ENCODE measurements at places on chromosomes 5 and 9.

- DNase-seq = no peak
Measured at GRCh38 chr9:36320466-36320865, 62.2 kb upstream of the GNE start.

DNA sequence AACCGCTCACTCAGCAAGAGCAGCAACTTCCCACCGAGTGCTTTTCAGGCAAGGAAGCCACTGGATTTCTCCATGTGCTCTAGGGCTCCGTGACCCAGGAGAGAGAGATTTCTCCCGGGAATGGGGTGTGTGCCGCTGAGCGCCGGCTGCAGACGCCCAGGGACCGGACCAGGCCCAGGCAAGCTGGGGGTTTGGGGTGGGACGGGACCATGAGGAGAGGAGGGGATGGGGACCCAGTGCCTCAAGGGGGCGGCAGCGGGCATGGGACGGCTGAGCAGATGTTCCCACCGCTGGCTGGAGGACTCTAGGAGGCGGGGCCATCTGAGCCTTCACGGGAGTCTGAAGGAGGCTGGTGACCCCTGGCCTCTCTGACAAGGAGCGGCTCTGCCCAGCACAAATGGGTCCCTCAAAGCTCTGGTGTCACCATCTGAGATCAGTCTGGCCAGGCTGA lies 8.5 kb downstream of the LCN9 start:
- DNase-seq = no peak

- DNase-seq = no peak
Measured at GRCh38 chr5:37900692-37901091, 60.9 kb upstream of the GDNF start.

- no peak for DNase-seq
Measured at GRCh38 chr5:154039458-154039829, 677 bp downstream of the MFAP3 start.

- no peak for DNase-seq
Measured at GRCh38 chr5:72651779-72652178, 144.6 kb upstream of the ZNF366 start.

GRCh38 chr9:6215562-6215961 lies at the start of gene IL33:
Gene IL33, plus strand, starts transcription at chr9:6215807. Its CDS starts 25,888 bp downstream, at chr9:6241695.
- no peak for DNase-seq

DNA sequence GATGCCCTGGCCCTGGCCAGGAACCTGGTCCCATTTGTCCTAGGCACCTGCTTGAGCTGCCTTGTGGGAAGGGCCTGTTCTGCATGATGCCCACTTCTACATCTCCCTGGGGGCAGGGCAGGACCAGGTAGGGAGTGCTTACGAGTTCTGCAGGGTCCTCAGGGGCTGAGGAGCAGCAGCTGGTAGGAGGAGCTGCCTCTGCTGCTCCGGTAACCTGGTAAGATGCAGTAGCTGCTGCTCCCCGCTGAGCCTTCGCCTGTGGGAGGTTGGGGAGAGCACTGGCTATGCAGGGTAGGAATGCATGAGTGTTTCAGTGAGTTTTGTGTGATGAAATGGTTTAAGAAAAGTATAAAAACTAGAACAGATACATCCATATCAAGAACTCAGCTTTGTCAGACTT lies 13.6 kb downstream of the LRRC8A start:
- DNase-seq = no peak

DNA sequence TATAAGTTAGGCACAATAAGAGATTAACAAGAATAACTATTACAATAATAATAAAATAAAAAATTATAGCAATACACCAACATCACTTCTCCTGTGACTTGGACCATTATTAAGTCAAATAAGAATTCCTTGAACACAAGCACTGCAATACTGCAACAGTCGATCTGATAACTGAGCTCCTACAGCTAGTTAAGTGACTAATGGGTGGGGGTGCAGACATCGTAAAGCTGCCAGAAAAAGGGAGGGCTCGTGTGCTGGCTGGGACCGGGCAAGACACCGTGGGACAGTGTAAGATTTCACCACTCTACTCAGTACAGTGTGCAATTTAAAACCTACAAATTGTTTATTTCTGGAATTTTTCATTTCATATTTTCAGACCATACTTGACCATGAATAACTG lies 78.8 kb downstream of the SNX24 start:
- DNase-seq = no peak

DNA sequence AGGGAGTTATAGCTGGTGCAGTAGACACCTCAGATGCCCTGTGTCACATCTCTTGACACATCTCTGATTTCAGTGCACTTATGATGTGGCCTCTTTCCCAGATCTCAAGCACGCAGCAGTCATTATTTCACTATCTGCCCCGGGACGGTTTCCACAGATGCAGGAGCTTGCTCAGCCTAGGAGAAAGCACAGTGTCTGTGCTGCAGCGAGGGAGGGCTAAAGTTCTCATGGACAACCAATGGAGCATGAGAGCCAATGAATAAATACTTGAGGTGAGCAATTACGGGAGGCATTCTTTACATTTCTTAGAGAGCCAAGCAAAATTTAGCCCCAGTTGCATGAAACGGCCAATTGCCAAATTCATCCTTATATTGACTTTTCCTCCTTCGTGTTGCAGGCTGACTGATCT lies 7.4 kb upstream of the MOB3B start:
- no peak for DNase-seq

DNA sequence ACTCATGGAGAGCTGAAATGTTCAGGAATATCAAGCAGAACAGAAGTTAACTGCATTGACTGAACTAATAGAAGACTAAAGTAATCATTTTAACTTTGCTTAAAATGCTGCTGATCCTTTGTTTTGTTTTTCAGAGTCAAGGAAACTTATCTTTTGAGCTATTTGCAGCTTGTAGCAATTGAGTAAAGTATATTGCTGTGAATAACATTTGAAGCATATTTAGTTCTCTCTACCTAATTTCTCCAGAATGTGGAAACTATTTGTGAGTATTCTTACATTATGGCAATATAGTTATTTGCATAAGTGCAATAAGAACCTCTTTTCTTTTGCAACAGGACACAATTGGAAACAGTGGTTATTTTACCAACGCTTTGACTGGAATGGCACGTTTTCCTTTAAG lies 5.3 kb upstream of the SOX30 start:
- no peak for DNase-seq

- no peak for DNase-seq
Measured at GRCh38 chr5:140295414-140295813, 7.5 kb downstream of the PFDN1 start.

DNA sequence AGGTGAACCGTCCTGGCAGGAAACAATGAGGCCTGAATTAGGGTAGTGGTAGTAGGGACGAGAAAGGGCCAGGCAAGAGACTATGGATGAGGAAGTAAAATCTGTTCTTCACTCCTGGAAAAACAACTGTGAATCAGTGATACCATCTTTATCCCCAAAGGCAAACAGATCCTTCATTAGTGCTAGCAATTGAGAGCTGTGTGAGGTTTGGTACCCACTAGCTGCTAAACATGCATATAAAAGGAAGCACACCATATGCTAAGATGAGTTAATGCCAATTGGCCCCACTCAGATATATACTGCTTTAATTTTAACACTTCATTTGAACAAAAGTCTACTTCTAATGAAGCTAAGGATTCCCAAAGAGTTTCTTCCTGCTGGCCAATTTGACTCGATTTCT lies 244.8 kb upstream of the NR4A3 start:
- no peak for DNase-seq

DNA sequence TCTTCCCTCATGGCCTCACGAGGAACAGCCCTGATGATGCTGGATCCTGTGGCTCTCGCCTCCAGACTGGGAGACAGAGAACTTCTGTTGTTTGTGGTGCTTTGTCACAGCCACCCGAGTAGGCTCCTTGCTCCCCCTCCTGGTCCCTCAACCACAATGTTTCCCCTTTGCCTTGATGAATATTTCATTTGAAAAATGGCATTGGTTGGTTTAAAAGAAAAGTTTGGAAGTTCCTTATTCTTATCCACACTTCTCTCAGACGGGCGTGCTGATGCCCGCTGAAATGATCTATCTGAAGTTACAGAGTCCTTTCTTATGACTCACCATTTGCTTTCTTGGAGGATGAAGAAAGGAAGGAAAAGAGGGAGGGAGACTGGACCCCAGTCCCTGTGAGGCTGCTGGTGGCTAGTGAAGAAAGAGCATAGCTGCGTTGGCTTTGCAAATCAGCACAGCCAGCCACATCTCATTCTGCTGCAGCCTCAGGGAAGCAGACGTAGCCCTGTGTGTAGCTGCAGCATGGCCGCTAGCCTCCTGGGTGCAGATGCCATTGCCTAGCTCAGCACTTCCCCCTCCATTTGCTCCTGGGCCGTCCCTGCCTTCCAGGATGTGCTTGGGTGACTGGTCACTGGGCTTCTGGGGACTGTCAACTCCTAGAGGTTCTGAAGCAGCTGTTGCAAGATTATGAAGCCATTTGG lies 185.9 kb downstream of the ERCC6L2 start:
- DNase-seq = peak; percentile 39

GRCh38 chr5:850511-851006 lies at the start of gene ZDHHC11:
Gene ZDHHC11, minus strand, starts transcription at chr5:850986. Its CDS starts 384 bp downstream, at chr5:850602.
- no peak for DNase-seq

GRCh38 chr5:171762021-171762608 lies 23.5 kb upstream of the SMIM23 start:
- no peak for DNase-seq

- no peak for DNase-seq
Measured at GRCh38 chr5:74672215-74672877, 12.7 kb upstream of the HEXB start.

DNA sequence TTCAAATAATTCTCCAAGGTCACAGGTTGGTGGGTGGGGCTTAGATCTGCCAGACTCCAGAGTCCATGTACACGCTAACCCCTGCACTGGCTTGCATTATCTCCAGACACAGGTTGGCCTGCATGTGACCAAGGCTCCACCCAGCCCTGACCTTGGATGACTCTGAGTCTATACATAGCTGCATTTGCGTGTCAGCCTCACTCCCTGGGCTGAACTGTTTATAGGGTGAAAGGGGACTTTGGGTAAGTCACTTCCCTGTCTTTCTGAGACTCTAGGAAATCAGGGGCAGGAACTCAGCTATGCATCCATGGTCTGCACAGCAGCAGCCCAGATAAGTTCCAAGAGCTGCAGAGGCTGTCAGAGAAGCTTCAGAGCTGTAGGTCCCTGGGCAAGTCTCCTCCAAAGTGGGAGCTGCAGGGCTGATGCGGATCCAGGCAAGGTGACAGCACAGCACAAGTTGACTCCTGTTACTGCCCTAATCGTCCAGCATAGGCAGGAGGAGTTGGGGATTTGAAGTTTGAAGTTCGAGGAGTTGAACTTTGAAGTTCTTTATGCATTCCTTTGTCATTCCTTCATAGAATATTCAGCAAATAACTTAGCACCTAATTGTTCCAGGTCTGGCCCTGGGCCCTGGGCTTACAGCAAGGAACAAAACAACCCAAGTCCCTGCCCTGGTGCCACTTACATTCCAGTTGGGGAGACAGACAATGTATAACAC lies 53.4 kb downstream of the SLC22A5 start:
- no peak for DNase-seq

DNA sequence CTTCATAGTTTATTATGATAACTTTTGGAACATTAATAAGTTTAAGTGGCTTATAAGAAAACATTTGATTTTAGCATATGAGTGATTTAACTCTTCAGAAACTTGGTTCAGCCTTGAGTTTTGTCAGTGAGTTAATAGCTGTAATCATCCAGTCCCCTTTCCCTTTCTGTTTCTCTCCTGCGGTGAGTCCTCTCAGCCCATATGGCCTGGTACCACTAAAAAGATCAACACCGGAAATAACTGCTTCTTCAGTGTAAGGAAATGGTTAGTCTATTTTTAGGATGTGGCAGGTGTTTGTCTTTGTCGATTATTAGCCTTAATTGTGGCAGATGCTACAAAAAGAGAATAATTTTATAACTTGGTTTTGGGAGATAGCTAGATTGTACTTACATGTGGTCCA lies 120.2 kb upstream of the GRHPR start:
- no peak for DNase-seq

GRCh38 chr5:167332309-167332708 lies 959.1 kb upstream of the WWC1 start:
- DNase-seq = no peak

- DNase-seq = no peak
Measured at GRCh38 chr5:43609752-43610151, 6.8 kb downstream of the NNT start.

GRCh38 chr5:32814620-32815019 lies 103.5 kb downstream of the NPR3 start:
- DNase-seq = no peak

DNA sequence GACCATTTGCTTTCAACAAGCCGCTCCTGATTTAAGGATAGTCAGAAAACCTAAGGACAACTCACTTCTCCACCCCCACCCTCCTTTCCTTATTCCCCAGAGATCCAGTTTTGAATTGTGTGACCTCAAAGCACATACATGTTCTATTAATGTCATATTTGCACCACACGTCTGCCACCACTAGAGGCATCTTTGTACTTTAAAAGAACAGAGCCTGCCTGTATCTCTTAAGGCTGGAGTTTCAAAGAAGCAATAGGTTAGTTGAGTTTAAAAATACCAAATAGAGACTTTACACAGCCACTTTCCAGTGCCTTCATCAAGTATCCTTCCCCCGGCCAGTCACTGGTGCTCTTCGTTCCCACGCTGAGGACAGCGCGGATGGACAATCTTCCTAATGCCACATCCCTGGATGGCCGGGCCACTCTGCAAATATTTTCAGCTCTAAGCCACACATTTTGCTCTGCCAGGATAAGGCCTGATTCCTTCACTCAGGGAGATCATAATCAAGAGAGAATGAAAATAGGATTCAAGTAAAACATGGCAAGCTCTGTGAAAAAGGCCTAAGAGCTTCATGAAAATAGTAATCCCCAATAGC lies 146.3 kb downstream of the SNCAIP start:
- no peak for DNase-seq

DNA sequence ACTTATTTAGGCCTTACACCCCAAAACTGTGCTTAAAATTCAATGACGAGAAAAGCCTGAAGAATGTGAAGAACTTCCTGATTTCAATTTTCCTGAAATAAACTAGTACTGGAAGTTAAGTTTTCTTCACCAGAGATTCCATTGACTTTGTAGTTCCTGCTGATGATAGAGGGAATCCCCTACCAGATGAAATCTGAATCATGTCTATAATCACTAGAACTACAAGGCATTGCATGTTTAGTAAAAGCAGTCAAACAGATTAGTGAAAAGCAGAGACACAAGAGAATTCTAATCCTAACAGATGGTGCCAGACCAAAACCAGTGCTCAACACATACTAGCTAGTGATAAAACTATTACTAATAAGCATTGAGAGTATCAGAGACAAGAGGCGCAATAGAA lies 130.0 kb downstream of the PDE4D start:
- DNase-seq = no peak

DNA sequence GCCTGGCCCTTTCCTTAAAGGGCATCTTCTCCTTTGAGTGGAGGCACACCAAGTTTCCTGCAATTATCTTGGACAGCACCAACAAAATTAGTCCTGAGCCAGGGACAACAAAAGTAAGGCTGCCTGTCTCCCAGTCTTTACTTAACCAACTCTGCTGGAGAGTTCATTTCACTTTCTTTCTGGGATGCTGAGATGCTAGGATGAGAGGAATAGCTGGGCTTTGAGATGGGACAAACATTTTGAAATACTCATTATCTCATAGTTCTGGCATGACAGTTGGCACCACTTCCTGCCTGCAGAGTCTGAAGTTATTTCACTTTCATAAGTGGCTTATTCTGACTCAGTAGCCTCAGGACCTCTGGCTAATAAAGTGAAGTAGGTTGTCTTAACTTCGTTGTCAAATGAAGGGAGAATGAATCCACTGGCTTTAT lies 157.0 kb downstream of the C9orf152 start:
- no peak for DNase-seq

- no peak for DNase-seq
Measured at GRCh38 chr9:75912951-75913350, 22.5 kb downstream of the PCSK5 start.

- no peak for DNase-seq
Measured at GRCh38 chr5:8213701-8214240, 344.8 kb downstream of the MTRR start.

GRCh38 chr5:157175071-157175612 lies 5.5 kb upstream of the ITK start:
- no peak for DNase-seq

All from stimulated activated CD4-positive, alpha-beta T cell treated with anti-CD3 and anti-CD28 coated beads, Interleukin-4, amount 100 ng/mL, for 1 hour (primary cell).